ENCODE measurements at places on chromosomes 7 and 10.

DNA sequence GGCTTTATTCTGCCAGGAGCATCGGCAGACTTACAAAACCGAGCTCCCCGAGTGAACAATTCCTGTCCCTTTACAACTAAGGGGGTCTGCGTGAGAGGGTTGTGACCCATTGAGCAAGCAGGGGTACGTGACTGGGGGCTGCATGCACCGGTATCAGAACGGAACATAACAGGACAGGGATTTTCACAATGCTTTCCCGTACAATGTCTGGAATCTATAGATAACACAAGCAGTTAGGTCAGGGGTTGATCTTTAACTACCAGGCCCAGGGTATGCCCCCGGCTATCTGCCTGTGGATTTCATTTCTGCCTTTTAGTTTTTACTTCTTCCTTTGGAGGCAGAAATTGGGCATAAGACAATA is 38.1 kb upstream of the GSDME start:
- no peak for DNase-seq

DNA sequence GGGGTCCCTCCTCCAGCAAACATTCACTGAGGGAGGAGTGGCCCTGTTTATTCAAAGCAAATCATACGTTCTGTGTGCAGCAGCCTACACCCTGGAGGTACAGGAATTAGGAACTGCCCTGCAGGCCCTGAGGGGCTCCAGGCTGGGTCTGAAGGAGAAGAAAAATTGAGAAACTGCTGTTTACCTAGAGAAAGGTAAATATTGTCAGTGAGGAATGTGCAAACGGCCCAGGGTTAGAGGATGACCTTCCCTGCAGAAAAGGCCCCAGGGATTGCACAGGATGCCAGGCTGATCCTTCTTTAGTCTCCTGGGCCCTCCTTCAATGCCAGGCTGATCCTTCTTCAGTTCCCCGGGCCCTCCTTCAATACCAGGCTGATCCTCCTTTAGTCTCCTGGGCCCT is 5.7 kb downstream of the CALML5 start:
- no peak for DNase-seq

- no peak for DNase-seq
Measured at GRCh38 chr10:122884166-122884565, 4.8 kb upstream of the FAM24B start.

DNA sequence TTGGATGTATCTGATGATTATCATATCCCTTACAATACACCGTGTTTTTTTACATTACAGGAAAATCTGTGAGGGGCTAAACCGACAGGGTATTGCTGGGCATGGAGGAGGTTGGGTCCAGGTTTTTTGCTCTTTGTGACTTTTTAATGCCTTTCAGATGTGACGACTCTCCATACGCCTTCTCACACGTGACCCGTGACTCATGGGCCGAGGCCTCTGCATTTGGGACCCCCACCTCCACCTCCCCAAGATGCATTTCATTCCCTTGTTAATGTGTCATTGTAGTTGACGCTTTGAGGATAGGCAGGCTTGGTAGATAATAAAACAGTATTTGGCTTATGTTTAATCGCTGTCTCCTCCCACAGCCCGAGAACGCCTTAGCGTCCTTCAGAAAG is 95.3 kb downstream of the CUX1 start:
- no peak for DNase-seq

DNA sequence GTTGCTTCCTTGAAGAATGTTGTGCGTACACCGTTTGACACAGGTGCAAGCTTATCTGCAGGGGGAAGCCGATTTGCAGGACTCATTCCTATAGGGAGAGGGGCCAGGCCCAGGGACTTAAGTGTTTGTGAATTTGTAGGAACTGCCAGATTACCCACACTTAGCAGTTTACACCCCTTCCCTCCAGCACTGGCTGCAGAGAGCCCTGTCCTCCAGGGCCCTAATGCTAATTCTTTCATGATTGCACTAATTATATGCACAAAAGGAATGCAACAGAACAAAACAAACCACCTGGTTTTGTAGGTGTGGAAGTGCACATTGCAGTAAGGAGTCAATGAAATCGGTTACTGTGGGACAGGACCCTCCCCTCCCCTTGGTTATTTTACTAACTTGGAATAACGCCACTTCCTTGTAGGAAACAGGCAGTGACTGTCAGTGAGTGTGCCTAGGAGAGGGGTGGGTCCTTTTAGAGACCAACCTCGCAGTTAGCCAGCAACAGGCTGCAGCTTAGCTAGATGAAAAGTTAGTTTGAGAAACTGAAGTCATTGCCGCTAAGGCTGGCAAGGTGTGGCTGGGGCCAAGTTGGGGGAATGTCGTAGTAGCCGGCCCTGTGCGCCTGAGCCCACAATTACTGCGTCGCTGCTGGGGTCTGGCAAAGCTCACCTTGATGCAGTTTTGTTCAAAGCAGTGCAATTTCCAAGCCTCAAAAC is 60.6 kb downstream of the CUX1 start:
- DNase-seq = no peak

DNA sequence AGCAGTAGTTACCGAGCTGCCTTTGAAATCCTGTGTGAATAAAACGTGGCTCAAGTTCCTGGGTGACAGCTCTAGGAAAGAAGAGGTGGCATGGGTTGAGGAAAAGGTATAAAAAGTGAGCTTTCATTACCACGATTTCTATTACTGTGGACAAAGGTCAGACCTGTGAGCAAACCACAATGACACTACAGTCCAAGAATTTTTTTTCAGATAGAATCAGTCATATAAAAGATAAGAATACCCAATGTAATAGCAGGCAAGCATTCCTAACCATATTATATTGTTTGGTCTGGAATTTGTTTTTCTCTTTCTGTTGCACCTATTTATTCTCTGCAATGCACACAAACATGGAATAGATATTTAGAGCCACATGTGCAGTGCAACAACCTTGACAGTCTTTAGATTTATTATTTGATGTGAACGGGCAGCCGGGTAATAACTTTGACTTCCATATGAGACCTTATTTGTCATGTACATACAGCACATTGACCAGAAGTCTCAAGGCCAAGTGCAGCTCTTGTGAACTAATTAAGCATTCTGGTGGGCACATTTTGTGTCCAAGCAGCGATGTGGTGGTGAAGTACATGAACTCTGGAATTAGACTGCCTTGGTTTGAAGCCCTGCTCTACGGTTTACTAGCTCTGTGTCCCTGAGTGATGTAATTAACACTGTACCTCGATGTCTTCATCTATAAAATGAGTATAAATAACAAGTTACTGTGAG is 156.8 kb downstream of the NRCAM start:
- DNase-seq = no peak

GRCh38 chr10:109877546-109877945 is 45.8 kb downstream of the XPNPEP1 start:
- no peak for DNase-seq

GRCh38 chr10:124917428-124918190 is 24.3 kb upstream of the ZRANB1 start:
- DNase-seq = peak; percentile 71

- DNase-seq = no peak
Measured at GRCh38 chr7:30896783-30897637, 14.6 kb upstream of the AQP1 start.

GRCh38 chr7:116226664-116227063 is 16.3 kb downstream of the TES start:
- DNase-seq = no peak

DNA sequence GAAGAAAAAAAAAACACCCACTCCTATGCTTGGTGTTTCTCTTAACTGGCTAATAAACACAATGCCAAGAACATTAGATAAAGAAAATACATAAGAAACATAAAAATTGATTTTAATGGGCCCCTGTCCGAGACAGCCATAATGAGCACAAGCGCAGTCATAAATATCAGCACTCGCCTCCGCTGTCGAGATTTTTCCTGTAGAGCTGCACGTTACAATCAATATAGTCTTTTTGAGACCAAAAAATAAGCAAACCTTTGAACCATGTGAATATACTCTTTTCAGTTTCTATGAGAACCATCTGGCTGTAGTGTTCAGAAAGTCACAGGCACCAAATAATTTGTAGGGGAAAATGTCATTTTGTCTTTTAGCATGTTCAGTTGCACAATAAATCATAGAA is 70.1 kb downstream of the MGMT start:
- DNase-seq = no peak

GRCh38 chr7:69992938-69993337 is 394.7 kb downstream of the AUTS2 start:
- DNase-seq = no peak

DNA sequence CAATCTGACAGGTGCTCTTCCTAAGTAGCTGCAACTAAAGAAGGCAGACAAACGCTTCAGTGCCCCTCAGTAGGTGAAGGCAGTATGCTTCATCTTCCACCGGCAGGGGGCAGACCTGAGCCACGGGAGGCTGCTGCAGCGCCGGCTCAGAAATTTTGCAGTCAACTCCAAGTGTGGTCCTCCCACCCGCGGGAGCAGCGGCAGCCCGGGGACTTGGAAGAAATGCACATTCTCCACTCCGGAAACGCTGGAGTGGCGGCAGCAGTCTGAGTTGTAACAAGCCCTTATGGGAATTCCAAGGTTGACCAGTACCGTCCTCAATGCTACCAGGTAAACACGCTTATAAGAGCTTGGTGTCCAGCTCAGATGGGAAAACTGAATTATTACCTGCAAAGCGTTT is 3.4 kb downstream of the IGFBP3 start:
- DNase-seq = peak; percentile 91

DNA sequence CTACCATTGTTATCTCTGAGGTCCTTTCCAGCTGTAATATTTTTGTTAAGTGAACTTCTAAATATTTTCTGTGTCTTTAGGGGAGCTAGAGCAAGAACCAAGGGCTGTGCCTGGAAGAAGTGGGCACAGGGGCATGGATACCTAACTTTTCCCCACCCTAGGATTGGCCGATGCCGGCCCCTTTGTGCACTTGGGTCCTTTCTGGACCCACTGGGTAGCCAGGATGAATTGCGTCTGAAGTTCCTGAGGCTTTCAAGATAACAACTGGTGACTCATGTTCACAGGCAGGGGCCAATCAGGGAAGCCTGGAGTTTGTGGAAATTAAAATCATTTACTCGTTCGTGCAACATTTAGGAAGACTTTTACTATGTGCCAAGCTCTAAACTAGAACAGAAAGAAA is 758 bp downstream of the DPCD start:
- peak; percentile 71 for DNase-seq
